ENCODE measurements at places on chromosomes 1 and 21.

DNA sequence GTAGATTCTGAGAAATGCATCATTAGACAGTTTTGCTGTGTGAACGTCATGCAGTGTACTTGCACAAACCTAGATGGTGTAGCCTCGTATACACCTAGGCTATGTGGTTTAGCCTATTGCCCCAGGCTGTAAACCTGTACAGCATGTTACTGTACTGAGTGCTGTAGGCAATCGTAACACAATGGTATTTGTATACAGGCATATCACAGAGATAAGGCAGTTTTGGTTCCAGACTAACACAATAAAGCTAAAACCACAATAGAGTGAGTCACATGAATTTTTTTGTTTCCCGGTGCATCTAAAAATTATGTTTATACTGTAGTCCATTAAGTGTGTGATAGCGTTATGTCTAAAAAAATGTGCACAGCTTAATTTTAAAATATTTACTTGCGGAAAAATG is 6.9 kb downstream of the IL10RB start:
- no peak for DNase-seq

- no peak for DNase-seq
These were observed 112.4 kb upstream of the VANGL1 start for GRCh38 chr1:115529216-115529897.

DNA sequence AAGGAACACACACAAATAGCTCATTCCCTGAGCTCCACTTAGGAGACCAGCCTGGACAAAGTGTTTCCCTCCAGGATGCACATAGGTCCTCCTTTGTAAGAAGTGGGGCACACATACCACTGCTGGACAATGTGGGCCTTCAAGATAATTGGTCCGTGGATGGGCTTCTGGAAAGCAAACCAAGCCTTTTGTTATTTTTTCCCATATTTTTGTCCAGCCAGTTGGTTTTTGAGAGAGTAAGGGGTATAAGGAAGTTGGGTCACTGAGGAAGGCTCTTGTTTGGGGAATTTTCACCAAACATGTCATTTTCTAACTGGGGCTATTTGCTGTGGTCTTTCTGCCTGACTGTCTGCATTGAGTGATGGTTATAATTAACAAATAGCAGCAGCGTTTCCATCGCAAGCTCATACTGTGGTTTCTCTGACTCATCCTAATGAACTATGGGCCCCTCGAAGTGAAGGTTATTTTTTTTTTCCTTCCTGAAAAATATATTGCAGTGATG is 306.3 kb upstream of the DUSP10 start:
- DNase-seq = peak; percentile 52

- no peak for DNase-seq
These were observed 5.6 kb upstream of the KPRP start for GRCh38 chr1:152752225-152752624.

- no peak for DNase-seq
These were observed 73.5 kb downstream of the OSBPL9 start for GRCh38 chr1:51690285-51690961.

DNA sequence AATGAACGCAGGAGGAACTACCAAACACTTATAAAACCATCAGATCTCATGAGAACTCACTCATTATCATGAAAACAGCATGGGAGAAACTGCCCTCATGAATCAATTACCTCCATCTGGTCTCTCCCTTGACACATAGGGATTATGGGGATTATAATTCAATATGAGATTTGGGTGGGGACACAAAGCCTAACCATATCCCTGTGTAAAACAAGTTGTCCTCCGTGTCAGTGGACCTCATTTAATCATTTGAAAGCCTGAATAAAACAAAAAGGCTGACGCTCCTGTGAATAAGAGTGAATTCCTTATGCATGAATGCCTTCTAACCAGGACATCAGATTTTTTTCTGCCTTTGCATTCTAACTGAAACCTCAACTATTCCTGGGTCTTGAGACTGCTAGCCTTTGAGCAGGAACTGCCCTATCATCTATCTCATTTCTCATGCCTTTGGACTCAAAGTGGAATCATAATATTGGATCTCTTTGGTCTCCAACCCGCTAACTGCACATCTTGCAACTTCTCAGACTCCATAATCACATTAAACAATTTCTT is 648.8 kb downstream of the ADGRL2 start:
- DNase-seq = no peak

GRCh38 chr1:211099393-211099792 is 34.6 kb downstream of the KCNH1 start:
- no peak for DNase-seq

DNA sequence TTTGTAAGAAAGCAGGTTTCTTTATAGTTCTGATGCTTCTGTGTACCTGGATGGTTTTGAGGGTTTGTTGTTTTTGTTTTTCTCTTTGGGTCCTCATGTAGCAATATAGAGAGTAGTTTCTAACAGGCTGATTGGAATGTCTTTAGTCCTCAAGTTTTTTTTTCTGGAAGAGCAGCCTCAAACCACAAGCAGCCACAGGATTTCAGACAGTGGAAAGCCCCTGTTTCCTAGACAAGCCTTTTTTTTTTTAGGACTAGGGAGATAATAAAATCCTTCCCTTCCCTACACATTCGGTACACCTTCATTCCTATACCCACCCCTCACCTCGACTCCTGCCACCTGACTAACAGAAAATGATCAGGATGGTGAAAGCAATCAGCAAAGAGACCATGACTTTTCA is 47.6 kb downstream of the ACP6 start:
- no peak for DNase-seq

DNA sequence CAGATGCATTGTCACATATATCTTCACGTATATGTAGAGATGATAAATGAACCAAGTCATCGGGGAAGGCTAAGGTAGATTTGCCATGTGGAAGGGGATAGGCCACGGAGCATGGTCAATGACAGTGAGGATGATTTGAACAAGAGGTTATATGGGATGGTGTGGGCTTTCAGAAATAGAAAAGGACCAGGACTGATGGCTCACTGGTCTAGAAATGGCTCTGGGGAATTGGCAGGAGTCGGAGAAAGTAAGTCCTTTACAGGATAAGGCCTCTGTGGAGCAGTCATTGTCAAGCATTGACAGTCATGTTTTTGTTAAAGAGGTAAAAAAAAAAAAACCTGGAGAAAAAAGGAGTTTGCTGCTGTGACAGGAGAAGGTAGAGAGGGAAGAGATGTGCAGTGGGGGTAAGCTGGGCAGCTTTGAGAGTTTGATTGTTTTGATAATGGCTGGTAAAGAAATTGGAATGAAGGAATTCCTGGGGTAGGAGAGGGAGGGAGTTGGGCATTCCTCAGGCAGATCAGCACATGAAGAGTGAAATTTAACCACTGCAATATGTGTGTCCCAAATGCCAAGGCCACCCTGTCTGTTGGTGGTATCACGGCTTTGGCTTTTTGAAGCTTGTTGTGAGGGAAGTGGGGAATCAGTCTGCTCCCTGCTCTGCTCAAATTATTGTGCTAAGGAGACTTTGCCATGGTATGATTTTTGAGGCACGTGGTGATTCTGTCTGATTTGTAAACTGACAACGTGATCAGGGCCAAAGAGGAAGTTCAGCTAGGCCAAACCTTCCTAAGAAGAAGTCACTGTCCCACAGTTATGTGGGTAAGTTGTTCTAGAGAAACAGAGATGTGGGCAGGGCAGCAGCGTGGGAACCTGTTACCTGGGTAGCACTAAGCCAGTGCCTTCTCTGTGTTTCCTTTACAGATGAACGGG is 26.0 kb downstream of the MACF1 start:
- DNase-seq = peak; percentile 32

GRCh38 chr1:230917284-230918135 is 49.2 kb upstream of the C1orf198 start:
- DNase-seq = peak; percentile 90

DNA sequence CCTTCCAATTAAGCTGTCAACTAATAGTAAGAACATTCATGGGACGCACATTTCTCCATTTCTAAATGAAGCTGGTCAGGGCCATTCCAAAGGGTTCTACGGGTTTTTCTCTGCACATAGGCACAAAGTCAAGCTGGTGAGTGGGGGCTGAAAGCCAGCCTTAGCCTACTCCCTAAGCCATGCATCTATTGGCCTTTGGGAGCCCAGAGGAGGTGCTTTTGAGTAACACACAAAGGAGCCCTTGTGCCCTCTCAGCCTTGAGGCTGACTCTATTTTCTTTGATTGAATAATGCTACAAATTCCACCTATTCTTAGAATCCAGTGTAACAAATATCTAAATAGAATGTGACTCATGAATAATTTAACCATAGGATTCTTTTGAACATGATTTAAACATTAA is 73.6 kb downstream of the RGS13 start:
- no peak for DNase-seq

DNA sequence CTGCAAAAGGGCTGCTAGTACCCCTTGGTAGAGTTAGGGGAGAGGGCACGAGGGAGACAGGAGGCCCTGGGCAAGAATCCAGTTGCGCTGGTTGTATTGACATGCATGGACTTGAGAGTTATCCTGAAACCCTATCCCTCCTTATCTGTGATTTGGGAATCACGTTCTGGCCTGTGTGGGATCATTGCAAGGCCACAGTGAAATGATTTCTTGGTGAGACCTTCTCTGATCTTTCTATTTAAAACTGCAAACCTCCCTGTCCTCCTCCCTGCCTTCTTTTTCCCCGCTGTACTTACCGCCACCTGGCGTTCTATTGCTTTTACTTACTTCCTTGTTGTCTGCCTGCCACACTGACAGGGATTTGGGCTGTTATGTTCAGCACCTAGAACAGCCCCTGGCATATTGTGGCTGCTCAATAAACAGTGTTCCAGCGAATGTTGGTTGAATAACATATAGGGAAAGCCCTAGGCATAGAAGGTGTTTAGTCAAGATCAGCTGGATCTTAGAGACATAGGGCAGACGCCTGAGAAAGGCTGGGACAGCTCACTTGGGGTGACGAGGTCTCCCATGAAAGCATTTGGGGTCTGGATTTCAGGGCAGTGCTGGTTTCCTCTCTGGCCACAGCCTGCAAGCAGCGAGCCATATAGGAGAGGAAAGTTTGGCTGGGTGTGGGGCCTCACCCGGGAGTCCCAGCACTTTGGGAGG is 25.6 kb downstream of the ALPL start:
- peak; percentile 42 for DNase-seq

DNA sequence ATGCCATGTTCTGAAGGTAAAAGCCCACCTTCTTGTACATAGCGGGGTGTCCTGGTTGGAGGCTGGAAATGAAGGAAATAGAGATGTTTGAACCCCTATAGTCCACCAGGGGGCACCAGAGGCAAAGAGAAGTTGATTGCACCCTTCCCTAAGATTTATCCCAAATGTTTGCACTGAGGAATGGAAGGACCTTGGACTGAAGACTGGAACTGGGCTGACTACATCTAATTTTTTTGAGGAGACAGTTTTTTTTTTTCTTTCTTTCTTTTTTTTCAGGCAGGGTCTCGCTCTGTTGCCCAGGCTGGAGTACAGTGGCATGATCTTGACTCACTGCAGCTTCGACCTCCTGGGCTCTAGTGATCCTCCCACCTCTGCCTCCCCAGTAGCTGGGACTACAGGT is 55.3 kb upstream of the EIF4G3 start:
- peak; percentile 38 for DNase-seq

GRCh38 chr1:110418729-110419128 is 11.2 kb upstream of the LAMTOR5 start:
- DNase-seq = no peak

DNA sequence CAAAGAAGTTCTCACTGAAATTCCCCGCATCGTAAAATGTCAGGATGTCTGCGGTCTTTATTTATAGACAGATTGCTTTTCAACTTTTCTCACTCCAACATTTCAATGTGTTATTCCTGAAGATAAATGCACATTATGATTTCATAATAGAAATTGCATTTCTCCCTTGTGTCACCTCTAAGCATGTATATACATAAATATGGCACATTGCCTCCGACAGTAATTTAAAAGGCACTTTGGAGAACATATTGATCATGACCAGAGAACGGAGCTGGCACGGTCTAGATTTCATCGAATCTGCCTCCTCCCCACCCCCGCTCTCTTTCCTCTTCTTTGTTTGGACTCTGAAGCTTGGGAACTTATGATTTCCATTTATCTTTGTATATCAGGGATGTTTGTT is 54.9 kb upstream of the IGSF21 start:
- DNase-seq = no peak

DNA sequence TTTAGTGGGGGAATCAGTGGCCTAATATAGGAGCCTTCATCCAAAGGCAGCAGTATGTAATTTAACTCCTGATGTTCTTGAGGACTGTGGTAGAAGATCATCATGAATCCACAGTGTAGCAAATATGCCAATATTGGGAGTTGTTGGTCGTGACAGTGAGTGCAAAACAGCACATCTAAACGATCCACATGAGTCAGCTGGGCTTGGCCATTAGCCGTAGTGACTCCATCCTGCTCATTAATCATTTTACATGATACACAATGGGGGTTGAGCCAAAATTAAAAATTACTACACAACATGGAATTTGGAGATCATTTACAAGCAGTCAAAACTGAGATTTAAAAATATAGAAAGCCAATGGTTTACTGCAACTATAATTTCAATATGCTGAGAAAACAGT is 653.9 kb upstream of the CAMK1G start:
- DNase-seq = no peak

DNA sequence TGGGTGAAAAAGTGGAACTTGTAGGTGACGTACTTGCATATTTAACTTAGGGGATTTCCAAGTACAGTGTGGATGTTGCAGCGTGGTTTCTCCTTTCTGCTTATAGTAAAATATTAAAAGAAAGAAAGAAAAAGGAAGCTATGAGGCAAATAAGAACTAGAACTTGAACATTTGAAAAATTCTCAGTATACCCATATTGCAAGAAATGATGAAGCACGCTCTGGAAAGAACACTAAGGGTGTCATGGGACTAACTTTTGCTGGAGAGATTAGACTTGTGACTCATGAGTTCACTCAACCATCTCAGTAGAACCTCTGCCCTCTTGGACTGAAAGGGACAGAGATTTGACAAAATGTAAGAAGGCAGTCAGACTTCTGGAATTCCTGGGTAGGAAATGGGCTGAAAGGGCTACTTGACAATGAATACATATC is 704.5 kb upstream of the ADGRL4 start:
- no peak for DNase-seq

DNA sequence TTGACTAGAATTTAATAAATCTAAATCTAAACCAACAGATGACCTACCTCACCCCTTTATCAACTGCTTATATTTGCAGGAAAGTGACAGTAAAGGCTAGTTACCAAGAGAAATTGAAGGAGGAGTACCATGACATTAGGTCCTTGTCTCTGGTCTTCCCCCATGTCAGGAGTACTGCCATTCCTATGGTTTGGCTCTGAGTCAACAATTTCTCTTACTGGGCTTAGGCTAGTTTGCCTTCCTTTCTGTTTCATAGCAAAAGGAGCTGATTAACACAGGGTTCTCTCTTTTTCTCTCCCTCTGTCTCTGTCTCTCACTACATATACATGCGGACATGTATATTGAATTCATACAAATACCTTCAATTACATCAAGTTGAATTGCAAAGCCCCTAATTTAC is 579.9 kb downstream of the DPYD start:
- no peak for DNase-seq

GRCh38 chr1:11783556-11783955 is 21.6 kb downstream of the C1orf167 start:
- DNase-seq = no peak

DNA sequence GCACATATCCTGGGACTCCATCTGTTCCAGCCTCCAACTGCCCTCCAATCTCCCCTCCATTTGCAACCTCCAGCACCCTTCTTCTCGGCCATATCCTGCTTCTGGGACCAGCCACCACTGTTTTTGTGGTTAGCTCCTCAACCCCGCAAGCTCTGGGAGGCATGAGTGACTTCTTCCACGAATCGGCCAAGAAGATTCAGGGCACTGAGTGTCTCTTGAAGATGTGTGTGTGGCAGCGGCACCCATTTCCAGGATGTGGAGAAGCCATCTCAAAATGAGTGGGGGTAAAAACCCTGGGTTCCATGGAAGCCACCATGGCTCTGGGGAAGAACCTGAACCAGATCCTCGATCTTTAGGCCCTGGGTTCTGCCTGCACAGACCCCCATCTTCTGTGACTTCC is 194.6 kb downstream of the SLC45A1 start:
- DNase-seq = peak; percentile 34

- DNase-seq = no peak
These were observed 1.5 kb upstream of the THRAP3 start for GRCh38 chr1:36222481-36223380.

Measured in activated CD8-positive, alpha-beta T cell treated with anti-CD3 and anti-CD28 coated beads for 36 hours (primary cell).